ENCODE measurements at places on chromosomes 4 and X.

DNA sequence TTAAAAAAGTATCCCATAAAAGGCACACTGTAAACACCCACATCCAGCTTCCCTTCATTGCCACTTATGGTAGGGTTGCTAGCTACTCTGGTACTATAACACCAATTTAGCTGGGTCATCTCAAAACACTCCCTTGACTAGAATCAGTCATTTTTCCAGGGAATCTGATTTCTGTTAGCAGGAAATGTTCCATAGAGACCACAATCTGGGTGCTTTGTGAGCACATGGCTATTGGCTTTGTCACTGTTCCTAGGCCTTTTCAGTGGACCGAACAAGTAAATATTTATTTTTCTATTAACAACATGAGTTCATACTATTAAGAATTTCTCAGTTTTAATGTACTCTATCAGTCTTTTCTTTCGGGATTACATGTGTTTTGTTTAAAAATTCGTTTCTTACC lies 404.7 kb upstream of the GNPDA2 start:
- no peak for DNase-seq

DNA sequence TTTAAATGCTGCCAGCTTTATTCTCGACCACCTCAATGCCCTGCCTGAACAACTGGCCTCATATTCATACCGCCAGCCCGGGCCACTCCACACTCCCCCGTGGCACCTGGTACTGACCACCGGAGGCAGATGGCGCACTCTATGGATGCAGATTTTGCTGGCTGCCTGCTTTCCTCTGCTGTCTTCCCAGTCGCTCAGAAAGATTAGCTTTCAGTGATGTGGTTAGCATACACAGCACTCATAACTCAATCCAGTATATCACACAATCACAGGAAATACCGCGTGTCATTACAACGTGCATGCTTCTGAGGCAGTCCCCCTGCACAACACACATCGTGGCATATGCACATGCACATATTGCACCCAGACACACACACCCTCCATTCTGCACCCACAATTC lies 147.2 kb upstream of the BCOR start:
- DNase-seq: peak; percentile 54

GRCh38 chr4:98566361-98567008 lies 91.9 kb downstream of the TSPAN5 start:
- DNase-seq: peak; percentile 62

DNA sequence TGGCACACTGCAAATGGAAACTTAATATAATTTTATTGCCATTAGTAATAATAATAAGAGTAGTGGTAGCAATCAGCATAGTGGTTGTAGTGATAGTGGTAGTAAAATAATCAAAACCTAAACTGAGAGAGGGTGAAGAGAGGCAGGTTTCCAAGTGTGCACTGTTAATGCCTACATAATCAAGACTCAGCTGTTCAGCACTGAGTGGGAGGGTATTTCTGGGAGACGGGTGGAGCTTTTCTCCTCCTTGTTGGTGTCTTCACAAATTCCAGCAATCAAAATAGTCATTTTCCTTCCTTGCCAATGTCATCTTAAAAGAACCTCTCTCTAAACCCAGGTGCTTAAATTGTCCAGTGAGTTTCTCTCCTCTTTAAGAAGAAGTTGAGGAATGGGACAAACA lies 18.6 kb downstream of the CCDC149 start:
- DNase-seq: no peak

GRCh38 chr4:7414046-7414445 lies 20.7 kb downstream of the PSAPL1 start:
- DNase-seq: no peak

DNA sequence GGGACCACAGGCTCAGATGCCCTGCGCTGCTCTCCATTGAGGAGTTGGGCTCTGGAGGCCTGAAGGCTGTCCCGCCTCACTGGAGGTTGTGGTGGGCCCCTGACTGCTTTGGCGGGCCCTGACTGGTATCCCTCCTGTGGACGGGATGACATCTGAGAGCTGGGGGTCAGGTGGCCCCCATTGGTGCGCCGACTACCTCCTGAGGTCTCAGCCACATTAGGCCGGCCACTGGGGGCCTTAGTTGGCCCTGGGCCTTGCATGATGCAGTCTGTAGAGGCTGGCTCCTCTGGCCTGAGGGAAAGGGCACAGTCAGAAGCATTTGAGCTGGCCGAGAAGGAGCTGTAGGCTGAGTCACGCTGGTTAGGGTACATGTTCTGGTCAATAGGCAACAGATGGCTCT lies 164.5 kb upstream of the DGKK start:
- no peak for DNase-seq

DNA sequence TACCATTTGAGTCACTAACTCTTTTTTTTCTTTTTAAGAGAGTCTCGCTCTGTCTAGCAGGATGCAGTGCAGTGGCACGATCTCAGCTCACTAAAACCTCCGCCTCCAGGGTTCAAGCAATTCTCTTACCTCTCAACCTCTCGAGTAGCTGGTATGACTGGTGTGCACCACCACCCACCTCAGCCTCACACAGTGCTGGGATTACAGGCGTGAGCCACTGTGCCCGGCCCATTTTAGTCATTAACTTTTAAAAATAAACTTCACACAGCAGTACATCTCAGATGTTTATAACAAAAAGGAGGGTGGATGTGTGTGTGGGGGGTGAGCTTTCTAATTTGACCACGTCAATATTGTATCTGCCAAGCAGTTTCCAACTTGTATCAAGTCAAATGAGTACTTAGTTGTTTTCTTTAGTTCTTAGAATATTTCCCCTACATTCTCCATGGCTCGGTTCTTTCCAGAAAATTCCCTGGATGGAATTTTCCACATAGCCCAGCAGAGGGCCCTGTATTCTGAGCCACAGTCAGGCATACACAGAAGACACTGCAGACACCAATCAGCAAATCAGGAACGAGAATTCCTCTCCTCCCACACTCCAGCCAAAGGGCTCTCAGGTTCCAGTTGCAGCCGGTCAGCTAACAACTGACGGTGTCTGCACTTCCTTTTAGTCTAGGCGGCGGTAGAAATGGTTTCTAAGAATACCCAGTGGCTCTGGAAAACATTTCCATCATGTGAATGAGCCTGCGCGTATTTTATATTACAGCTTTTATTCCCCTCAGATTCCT lies 20.1 kb upstream of the ARAF start:
- DNase-seq: peak; percentile 94

All from mesenchymal stem cell (in vitro differentiated cells and primary cell).